ENCODE measurements at places on chromosomes 11 and 22.

GRCh38 chr11:35376613-35377012, 42.7 kb downstream of the SLC1A2 start:
- DNase-seq = no peak

GRCh38 chr22:49084206-49084605, 743.5 kb downstream of the BRD1 start:
- no peak for DNase-seq

DNA sequence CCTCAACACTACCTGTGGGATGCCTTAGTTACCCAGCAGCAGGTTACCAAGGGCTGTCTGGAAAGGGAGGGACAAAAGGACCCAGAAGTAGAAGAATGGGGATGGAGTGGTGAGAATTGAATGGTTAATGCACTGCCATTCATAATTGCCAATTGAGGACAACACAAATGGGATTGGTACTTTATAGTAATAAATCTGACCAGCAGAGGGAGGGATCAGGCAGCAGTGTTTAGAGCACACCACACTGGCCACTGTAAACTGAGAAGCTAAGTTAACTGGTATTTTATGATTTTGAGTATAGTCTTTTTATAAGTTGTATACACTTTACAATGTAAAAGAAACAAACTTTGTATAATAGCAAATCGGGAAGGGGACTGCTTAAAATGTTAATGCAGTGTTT, 10.7 kb downstream of the TBRG1 start:
- DNase-seq = no peak

DNA sequence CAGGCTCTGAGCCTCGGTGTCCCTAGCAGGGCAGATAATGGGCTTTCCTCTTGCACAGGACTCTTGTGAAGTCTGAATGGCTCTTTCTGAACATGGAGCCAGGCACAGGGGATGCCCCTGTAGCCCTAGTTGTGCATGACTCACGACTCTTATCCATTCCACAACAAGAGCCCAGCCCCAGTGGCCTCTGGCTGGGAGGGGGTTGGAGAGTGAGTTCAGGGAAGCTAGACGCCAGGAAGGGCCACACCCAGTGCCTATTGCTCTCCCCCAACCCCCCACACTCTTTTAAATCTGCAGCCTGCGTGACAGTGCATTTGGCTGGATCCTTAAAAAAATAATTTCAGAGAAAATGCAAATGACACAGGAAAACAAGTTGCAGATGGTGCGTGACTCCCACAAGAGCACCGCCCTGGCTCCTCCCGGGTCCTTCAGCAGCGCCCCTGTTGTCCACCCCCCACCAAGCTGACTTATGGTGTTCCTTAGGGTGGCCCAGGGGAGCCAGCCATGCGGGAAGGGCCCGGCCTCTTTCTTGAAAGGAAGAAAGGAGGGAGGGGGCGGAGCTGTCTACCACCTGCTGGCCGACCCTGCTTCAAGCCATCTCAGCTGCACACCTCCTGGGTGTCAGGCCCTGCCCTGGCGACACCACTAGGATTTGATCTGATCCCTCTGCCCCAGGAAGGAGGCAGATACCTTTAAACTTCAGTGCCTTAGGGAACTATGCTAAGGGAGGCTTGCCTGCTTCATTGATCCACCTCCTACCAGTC, 74.7 kb downstream of the MN1 start:
- DNase-seq = no peak

GRCh38 chr11:85472953-85473352, 154.2 kb downstream of the DLG2 start:
- DNase-seq = no peak

GRCh38 chr22:44623771-44624510, 78.1 kb upstream of the PRR5 start:
- no peak for DNase-seq

GRCh38 chr11:2586793-2587131, 113.0 kb downstream of the KCNQ1OT1 start:
- no peak for DNase-seq

- DNase-seq = peak; percentile 57
Measured at GRCh38 chr22:41524251-41524661, 20.0 kb downstream of the POLR3H start.

DNA sequence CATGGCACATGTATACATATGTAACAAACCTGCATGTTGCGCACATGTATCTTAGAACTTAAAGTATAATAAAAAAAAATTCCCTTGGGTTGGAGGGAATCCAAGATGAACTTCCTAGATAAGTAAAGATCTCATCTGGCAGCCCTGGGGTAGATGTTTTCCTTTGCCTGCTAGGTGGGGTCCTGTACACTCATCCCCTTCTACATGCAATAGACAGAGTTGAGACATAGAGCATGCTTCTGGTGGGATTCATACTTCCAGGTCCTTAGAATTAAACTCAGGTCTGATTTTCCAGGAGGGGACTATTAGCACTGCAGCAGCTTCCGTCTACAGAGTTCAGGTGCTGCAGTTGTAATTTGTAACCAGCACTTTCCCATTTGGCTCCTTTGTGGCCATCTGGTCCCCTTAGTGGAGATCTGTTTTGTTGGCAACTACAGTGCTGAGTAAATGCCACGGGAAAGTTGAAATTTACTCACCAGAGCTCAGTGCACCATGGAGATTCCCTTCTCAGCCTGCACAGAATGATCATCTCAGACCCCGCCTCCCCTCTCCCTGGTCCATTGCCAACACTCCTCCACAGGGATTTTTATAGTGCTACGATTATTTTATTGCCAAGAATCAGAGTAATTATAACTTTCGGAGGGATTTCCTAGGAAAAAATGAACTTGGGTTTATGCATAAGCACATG, 220.1 kb upstream of the E2F8 start:
- DNase-seq = peak; percentile 32

DNA sequence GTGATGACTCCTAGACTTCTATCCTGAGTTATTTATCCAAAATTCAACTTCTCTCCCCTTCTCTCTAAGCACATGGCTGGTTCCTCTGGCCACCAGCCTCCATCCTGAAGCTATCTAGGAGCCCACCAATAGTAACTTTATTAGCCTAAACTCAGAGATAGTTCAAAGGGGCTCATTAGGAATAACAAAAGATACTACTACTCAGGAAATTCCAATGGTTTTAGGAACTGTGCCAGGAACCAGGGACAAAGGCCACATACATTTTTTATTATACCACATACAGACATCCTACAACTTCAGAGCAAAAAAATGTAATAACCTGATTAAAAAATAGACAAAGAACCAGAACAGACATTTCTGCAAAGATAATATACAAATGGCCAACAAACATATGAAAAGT, 27.9 kb downstream of the SLC25A17 start:
- DNase-seq = no peak

- no peak for DNase-seq
Measured at GRCh38 chr11:46271407-46271806, 6.1 kb upstream of the CREB3L1 start.

- no peak for DNase-seq
Measured at GRCh38 chr11:23236826-23237555, 376.7 kb upstream of the CCDC179 start.

Measured in pons (tissue), 1 donor.